Stimulated activated CD8-positive, alpha-beta memory T cell treated with anti-CD3 and anti-CD28 coated beads, Interleukin-7, amount 100 ng/mL, for 1 hour (primary cell): ENCODE measurements at places on chromosomes 4 and X.

DNA sequence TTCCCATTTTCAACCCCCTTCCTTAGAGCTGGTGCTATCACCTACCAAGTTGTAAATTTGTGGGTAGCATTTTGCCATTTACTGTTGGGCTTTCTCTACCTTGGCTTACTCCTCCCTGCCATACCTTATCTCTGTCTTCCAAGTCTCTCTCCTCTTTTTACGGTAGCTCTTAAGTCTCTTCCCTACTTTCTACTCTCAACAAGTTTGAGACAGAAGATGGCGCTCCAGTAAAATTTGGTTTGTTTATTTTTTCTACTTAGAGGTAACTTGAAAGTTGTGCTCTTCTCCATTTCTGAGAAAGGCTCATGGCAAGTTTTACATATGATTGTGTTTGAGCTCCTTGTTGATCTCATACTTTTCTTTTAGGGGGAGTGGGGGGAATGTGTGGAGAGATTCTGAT is 1508.1 kb downstream of the TECRL start:
- no peak for DNase-seq

DNA sequence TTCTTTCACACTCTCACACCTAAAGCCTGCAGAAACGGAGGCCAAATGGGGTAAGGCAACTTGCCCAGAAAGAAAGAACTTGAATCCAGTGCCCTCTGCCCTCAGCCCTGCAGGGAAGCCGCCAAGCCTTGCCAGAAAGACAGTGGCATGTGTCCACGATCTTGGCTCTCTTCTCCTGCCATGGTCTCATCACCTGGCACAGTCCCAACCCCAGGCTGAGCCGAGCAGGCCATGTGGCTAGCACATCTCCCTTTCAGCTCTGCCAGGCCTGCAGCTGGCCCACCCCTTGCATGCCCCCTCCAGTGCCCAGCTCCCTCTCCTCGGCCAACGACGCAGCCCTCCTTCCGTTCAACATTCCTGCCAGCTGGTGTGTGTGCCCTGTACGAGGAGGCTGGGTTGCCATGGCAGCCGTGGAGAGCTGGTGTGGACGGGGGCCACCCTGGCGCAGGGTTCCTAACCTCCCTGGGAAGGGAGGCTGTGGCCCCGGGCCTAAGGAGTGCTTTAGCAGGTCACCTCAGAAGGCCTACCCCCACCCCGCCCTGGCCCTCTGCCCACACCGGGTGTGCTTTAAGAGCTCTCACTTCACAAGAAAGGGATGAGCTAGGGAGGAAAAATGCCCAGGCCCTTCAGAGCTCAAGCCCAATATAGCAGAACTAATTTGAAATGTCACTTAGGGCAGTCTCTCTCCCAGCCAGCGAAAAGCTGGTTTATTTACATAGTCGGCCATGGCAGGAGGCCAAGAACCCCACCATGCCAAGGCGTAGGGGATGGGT is 73.0 kb upstream of the PJA1 start:
- DNase-seq, result no peak

DNA sequence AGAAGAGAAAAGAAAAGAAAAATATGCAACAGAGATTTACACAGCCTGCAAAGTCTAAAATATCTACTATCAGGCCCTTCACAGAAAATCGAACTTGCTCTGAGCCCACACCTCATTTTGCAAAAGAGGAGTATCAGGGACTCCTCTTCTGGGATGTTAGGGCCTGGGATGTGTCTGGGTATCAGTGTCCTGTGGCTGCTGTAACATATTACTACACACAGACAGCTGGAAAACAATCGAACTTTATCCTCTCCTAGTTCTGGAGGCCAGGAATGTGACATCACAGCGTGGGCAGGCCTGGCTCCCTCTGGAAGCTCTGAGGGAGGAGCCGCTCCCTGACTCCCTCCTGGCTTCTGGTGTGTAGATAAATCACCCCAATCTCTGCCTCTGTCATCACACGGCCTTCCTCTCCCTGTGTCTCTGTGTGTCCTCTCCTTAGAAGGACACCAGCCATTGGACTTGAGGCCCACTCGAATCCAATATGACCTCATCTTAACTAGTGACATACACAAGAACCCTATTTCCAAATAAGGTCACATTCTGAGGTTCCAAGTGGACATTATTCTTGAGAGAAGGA is 52.9 kb downstream of the PPP2R2C start:
- no peak for DNase-seq

GRCh38 chrX:69988955-69989394 is 60.8 kb downstream of the AWAT2 start:
- no peak for DNase-seq

DNA sequence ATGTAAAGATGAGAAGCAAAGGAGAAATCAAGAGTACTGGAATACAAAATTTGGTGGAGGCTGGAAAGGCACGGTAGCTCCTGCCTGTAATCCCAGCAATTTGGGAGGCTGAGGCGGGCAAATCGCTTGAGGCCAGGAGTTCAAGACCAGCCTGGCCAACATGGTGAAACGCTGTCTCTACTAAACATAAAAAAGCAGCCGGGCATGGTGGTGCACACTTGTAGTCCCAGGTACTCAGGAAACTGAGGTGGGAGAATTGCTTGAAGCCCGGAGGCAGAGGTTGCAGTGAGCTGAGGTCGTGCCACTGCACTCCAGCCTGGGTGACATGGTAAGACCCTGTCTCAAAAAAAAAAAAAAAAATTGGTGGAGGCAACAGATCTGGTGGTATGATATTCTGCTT is 1086.0 kb downstream of the NLGN4X start:
- no peak for DNase-seq

DNA sequence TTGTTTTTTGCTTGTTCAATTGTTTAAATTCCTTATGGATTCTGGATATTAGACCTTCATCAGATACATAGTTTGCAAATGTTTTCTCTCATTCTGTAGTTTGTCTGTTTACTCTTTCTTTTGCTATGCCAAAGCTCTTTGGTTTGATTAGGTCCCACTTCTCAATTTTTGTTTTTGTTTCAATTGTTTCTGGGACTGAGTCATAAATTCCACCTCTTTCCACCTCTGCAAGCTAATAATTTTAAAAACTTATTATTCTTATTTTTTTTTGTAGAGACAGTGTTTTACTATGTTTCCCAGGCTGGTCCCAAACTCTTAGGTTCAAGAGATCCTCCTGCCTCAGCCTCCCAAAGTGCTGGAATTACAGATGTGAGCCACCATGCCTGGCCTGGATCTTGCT is 226.8 kb upstream of the GPRIN3 start:
- no peak for DNase-seq

GRCh38 chrX:104316739-104317138 is 62.0 kb upstream of the ESX1 start:
- no peak for DNase-seq

GRCh38 chr4:158166701-158167100 is 6.1 kb downstream of the GASK1B start:
- no peak for DNase-seq

- no peak for DNase-seq
These were observed 30.6 kb downstream of the BBS12 start for GRCh38 chr4:122762966-122763716.

- no peak for DNase-seq
These were observed 112.4 kb upstream of the CXCL13 start for GRCh38 chr4:77493120-77493752.

DNA sequence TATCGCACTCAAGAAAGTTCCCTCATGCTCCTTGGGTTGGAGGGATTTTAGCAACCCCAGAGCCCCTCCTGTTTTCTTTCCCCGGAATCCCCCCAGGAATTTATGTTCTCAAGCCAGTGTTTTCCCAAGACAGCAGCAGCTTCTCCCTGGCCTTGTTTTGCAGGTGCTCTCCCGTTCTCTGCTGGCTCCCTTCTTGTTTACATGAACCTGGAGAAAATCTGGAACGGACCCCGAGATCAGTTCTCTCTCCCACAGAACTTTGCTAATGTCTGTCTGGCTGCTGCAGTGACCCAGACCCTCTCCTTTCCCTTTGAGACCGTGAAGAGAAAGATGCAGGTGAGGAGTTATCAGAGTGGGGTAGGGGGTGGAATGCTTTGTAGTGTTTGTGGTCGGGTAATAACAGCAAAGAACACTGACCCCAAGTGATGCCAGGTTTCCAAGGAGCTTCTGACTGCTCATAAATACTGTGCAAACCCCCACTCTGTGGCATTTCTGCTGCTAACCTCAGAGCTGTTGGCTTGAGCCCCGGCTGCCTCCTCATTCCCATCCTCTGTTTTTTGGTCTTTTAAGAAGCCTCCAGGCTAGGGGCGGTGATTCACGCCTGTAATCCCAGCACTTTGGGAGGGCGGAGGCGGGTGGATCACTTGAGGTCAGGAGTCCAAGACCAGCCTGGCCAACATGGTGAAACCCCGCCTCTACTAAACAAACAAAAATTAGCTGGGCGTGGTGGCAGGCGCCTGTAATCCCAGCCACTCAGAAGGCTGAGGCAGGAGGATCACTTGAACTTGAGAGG is 11.1 kb downstream of the SLC25A43 start:
- no peak for DNase-seq

- DNase-seq, result no peak
These were observed 74.0 kb upstream of the INTU start for GRCh38 chr4:127558489-127559407.

DNA sequence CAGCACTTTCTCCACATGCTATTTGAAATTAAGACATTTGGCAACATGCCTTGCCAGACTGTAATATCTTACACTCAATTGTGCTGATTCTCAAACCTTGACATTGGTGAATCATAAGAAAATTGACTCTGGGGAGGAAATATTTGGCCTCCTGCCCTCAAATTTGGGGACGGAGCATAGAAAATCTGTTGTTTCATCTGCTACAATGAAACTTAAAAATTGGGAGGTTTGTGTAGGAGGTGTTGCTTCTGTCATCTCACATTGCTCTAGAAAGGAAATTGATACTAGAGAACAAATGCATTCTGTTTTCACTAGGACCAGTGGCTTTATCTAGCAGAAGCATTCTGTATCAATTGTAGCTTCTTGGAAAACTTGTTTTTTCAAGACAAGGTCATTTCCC is 5.3 kb downstream of the OCRL start:
- no peak for DNase-seq

GRCh38 chr4:27068151-27068867 is 207.7 kb downstream of the STIM2 start:
- DNase-seq, result no peak

DNA sequence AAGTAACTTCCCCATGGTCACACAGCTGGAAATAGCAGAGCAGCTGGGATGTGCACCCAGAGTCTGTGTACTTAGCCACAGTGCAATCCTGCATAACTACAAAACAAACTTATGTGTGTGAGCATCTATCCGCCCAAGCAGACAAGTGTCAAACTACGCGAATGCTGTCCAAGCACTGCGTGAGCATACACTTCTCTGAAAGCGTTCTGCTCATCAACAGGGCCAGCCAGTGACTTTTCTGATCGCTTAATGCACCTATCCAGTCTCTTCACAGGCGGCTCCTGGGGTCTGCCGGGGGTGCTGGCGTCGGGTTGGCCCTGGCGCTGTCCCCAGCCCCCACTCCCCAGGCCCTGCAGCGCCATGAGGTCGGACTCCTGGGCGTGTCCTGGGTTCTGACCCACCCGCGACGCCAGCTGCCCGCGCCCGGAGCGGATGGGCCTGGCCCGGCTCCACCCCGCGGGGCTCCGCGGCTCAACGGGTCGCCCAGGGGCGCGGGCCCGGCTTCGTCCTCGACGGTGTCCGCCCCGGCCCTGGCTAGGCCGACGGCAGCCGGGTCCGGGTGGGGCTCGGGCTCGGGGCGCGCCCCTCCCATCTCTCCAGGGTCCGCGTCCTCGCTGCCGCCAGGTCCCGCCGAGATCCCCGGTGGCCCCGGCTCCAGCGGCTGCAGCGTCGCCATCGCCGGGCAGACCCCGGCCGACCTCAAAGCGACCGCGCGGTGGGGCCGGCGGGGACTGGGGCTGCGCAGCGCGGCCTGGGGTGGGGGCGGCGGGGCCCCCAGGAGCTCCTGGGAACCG is 1.3 kb upstream of the ZNF141 start:
- no peak for DNase-seq

- no peak for DNase-seq
These were observed 3.1 kb downstream of the SYAP1 start for GRCh38 chrX:16722481-16722880.

DNA sequence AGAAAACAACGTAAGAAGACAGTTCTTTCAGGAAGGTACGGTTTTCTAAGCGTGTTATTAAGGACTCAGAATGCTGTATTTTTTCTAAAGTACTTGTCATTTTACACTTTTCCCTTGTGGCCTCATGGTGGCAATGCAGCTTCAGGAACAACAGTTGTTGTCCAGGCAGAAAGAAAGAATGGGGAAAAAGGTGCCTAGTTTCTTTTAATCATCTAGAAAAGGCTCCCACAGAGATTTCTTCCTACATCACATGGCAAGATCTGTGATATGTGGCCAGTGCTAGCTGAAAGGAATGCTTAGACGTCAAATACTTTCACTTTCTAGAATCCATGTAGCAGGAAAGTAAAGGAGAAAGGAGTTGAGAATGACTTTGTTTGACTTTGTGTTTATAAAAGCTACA is 49.0 kb upstream of the TRAM1L1 start:
- no peak for DNase-seq

- DNase-seq, result no peak
These were observed 24.6 kb upstream of the COX7B2 start for GRCh38 chr4:46933686-46934085.

GRCh38 chrX:12984603-12985319 is 9.9 kb downstream of the TMSB4X start:
- DNase-seq, result no peak
